ENCODE measurements at places on chromosomes 2 and 18.

GRCh38 chr2:128282246-128282975, 36.3 kb downstream of the HS6ST1 start:
- no peak for DNase-seq

DNA sequence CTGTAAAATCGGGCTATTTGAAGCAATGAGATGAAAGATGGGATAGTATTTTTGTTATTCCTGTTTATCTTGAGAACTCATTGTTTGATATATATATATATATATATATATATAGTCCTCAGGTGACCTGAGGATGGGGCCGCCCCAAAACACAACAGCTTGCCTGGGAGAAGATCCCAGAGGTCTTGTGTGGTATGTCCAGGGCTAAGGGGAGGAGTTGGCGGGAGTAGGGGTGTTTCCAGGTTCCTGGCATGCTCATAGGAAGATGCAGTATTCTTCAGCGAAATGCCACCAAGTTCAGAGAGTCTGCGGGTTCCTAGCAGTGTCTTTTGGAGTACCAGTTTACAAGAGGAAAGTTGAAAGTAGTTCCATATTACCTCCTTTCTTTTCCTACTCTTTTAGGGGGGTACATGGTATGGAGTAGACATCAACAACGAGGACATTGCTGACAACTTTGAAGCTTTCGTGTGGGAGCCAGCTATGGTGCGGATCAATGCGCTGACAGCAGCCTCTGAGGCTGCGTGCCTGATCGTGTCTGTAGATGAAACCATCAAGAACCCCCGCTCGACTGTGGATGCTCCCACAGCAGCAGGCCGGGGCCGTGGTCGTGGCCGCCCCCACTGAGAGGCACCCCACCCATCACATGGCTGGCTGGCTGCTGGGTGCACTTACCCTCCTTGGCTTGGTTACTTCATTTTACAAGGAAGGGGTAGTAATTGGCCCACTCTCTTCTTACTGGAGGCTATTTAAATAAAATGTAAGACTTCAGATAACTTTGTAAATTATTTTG, 18.3 kb downstream of the CCT7 start:
- DNase-seq = no peak

- DNase-seq = no peak
These were observed 127.8 kb downstream of the CERS6 start for GRCh38 chr2:168583710-168584521.

GRCh38 chr2:31032475-31032874, 105.8 kb downstream of the GALNT14 start:
- no peak for DNase-seq

GRCh38 chr2:229033816-229034215, 237.3 kb downstream of the PID1 start:
- no peak for DNase-seq

Measured in activated CD4-positive, alpha-beta T cell treated with anti-CD3 and anti-CD28 coated beads for 1 hour (primary cell).